ENCODE measurements at places on chromosomes 2 and 18.

GRCh38 chr18:65035701-65036100 is 715.1 kb upstream of the CDH7 start:
- no peak for DNase-seq

- DNase-seq, result no peak
Observed at GRCh38 chr2:65129286-65129825, 550 bp downstream of the RAB1A start.

GRCh38 chr18:34971313-34971712 is 69.9 kb upstream of the MAPRE2 start:
- DNase-seq, result no peak

- DNase-seq, result no peak
Observed at GRCh38 chr2:230765611-230766300, 53.1 kb downstream of the CAB39 start.

GRCh38 chr2:10757814-10758286 is 36.4 kb downstream of the ATP6V1C2 start:
- no peak for DNase-seq

GRCh38 chr2:156635646-156636045 is 199.5 kb downstream of the GPD2 start:
- no peak for DNase-seq

- DNase-seq, result no peak
Observed at GRCh38 chr2:184206045-184206444, 392.3 kb upstream of the ZNF804A start.

DNA sequence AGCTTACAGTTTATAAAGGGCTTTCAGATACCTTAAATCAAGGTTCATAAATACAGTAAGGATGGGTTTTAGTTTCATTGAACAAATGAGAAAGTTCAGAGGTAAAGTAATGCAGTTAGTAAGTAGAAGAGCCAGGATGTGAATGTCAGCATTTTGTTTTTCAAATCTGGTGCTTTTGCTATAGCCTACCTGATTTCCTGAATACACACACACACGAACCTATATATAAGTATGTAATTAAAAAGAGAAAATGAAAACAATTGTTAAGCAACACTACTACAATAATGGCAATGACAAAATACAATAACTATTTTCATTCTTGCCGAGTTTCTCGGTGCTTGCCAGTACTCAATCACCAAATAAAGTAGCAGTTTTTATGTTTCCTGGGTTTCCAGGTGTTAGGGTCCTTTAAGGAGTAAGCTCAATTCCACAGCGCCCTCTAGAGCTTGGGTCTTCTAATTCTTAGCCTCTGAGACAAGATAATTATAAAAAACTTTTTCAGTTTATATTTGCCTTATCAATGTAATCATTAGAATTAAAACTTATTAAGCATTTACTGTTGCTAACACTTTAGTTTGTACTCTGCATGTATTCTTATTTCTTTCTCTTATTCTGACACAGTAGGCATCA is 512.9 kb upstream of the ACVR2A start:
- no peak for DNase-seq

GRCh38 chr2:236673823-236674185 is 104.2 kb downstream of the ACKR3 start:
- DNase-seq, result no peak

- no peak for DNase-seq
Observed at GRCh38 chr2:170521299-170521698, 193.8 kb upstream of the SP5 start.

DNA sequence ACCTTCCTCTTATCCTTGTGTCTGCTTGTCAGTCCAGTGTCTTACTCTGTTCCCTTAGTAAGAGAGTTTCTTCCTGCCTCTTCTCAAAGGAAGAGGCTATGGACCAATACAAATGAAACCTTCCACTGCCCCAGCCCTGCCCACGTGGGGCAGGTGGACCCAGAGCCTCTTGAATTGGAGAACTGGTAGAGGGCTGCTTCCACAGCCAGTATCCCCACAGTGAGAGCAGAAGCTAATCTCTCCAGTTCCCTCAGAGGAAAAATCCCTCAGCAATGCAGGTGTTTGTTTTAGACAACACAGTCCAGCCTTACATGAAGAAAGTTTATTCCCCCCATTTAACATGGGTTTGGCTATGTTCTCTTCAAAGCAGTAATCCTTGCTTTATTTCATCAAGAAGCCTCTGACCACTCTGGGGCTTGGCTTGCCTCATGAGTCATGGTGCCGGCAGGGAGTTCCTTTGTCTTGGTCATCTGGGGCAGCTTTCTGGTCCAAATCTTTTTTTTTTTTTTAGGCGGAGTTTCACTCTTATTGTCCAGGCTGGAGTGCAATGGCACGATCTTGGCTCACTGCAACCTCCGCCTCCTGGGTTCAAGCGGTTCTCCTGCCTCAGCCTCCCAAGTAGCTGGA is 6.5 kb upstream of the CYBRD1 start:
- DNase-seq, result no peak

DNA sequence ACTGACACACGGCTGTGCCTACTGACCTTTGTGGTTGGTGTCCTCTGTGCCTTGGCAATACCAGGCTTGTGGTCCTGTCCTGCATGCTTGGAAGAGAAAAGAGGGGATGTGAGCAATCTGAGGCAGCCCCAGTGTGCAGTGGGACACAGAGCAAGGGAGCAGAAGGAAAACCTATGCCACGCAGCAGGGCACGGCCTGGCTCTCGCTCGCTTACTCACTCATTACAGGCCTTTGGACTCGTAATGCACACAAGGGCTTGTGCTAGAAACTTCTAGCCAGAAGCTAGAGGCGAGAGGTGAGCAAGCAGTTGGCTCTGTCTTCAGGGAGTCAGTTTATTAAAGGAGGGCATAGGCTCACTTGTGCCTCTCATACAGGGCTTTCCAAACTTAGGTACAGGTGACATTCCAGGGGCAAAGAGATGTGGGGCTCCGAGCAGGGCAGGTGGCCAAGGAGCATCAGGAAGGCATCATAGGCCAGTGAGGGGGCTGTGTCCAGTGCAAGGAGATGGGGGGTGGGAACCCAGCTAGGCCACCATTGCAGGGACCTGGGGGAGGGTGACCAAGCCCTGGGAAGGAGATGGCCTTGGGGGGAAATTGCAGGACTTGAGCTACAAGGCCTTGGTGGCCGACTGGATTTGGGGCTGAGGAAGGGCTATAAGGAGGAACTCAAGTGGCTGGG is 100.8 kb downstream of the DYSF start:
- no peak for DNase-seq

DNA sequence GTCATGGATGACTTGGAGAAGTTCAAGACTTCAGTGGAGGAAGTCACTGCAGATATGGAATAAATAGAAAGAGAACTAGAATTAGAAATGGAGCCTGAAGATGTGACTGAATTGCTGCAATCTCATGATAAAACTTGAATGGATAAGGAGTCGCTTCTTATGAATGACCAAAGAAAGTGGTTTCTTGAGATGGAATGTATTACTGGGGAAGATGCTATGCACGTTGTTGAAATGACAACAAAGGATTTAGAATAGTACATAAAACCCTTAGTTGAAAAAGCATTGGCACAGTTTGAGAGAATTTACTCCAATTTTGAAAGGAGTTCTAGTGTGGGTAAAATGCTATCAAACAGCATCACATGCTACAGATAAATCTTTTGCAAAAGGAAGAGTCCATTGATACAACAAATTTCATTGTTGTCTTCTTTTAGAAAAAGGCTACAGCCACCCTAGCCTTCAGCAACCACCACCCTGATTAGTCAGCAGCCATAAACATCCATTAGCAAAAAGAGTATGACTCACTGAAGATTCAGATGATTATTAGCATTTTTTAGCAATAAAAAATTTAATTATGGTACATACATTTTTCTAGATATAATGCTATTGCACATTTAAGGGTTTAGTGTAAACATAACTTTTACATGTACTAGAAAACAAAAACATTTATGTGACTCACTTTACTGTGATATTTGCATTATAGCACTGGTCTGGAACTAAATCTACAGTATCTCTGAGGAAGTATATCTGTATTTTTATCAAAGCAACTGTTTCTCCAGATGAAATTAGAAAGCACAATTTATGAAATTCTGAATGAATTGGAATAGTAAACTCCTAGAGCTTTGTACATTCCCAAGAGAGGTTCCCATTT is 110.5 kb upstream of the TACR1 start:
- no peak for DNase-seq

- no peak for DNase-seq
Observed at GRCh38 chr2:220175967-220176366, 548.5 kb downstream of the SLC4A3 start.

GRCh38 chr18:50606609-50607008 is 46.7 kb downstream of the MAPK4 start:
- DNase-seq, result no peak

- DNase-seq, result no peak
Observed at GRCh38 chr2:129761569-129762021, 217.9 kb upstream of the RAB6C start.

- no peak for DNase-seq
Observed at GRCh38 chr2:160694221-160694620, 200.6 kb upstream of the RBMS1 start.

DNA sequence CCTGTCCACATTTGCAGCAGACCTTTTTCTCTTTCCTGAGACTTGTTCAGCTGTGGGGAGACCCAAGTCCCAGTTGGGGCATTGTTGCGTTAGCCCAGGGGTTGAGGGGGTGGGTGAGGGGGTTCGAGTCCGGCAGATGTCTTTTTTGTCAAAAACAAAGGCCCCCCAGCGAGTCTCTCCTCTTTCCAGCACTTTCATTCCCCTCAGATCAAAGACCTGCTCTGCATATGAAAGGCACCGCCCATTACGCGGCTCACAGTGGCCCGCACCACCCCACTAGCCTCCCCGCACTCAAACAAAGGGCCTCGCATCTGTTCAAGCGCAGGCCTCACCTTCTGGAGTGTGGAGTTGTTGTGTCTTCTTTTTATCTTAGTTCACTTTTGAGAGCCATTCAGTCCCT is 25.2 kb downstream of the TRABD2A start:
- DNase-seq, result no peak

DNA sequence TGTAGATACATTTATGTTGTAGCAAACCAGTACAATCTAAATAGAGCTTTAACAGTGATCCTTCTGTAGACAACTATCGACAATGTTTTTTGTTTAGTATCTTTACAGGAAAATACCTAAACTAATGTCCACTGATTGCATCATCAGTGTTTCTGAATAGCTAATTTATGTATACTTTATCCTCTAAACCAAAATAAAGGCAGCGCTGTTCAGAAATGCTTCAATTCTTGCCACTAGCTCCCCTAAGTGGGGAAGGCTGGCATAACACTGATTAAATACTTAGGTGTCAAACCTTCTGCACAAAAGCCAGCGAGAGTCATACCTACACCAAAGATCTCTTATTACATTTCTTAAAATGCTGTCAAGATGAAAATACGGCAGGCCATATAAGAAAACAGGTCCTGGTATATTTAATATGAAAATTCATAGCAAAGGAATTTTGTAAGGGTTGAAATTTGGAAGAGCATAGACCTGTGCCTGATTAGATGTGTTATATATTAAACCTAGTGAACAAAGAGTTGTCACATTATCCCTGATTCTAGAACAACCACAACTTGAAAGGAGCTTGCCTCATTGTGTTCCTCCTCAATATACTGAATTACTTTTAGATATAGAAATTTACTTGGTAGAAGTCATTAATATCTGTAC is 1693.4 kb upstream of the SLC39A10 start:
- DNase-seq, result no peak

DNA sequence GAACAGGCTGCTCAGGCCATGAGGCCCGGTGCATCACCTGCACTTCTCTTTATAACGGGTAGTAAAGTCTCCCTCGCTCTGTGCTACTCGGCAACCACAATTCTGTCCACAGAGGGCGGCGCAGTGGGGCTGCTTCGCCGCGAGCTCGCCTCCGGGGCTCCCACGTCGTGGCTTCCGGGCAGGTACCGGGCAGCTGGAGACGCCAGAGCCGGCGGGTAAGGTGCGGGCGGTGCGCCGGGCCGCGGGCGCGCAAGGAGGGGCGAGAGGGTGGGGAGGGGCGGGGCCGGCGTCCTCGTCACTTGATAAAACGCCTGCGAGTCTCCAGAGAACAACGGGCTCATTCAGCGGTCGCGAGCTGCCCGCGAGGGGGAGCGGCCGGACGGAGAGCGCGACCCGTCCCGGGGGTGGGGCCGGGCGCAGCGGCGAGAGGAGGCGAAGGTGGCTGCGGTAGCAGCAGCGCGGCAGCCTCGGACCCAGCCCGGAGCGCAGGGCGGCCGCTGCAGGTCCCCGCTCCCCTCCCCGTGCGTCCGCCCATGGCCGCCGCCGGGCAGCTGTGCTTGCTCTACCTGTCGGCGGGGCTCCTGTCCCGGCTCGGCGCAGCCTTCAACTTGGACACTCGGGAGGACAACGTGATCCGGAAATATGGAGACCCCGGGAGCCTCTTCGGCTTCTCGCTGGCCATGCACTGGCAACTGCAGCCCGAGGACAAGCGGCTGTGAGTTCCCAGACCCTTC is at the start of gene ITGA6:
Gene ITGA6 (plus strand): TSS at position 331 of the 734 bp plus-strand sequence.
- DNase-seq, result peak; percentile 83

DNA sequence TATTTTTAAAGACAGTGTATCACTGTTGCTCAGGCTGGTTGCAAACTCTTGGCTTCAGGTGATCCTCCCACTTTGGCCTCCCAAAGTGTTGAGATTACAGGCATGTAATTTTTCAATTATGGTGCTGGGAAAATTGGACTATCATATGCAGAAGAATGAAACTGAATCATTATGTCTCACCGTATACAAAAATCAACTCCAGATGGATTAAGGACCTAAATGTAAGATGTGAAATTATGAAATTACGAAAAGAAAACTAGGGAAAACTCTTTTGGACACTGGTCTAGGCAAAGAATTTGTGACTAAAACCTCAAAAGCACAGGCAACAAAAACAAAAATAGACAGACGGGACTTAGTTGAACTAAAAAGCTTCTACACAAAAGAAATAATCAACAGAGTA is 31.2 kb downstream of the MAP3K2 start:
- no peak for DNase-seq

GRCh38 chr2:122737429-122738077 is 982.1 kb downstream of the TSN start:
- DNase-seq, result no peak

DNA sequence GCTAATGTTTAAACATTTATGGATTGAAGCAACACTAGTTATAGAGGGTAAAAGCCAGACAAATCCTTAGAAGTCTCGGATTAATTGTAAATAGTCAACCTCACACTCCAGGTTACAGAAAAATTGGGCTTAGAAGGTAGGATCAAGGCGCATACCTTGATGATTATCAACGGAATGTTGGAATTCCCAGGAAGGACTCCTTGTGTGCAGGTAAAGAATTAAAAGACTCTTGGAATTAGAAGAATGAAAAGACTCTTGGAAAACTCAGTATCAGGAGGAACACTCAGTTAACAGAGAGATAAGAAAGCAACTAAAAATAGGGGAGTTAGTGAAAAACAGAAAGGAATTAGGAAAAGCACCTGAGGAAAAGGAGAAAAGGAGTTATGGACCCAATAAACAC is 29.3 kb upstream of the EPHA4 start:
- no peak for DNase-seq

GRCh38 chr2:223884399-223884798 is 47.0 kb upstream of the AP1S3 start:
- DNase-seq, result no peak

- DNase-seq, result no peak
Observed at GRCh38 chr2:44119878-44120277, 48.8 kb upstream of the PPM1B start.

- no peak for DNase-seq
Observed at GRCh38 chr2:67515056-67515455, 117.9 kb downstream of the ETAA1 start.
